Cortex of kidney (tissue), 1 donor: ENCODE measurements at places on chromosomes 1 and 21.

- no peak for DNase-seq
These were observed 1348.4 kb downstream of the NCAM2 start for GRCh38 chr21:22346576-22346975.

DNA sequence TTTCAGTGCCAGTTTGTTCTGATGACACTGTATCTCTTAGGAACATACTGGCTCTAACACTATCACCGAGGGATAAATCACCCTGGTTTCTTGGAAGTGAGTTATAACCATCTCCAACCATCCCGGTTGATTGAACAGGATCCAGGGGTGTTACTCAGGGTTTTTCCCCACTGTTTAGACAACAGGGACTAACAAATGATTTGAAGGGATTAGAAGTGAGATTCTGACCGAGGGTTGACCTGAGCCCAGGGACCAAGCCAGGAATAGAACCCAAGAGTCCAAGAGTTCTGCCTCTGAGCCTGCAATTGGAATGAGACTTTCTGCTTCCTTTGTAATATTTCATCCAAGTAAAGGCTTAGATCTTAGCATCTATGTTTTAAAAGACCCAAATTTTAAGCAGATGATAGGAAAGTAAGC lies 154.0 kb downstream of the DHRS3 start:
- DNase-seq: no peak

DNA sequence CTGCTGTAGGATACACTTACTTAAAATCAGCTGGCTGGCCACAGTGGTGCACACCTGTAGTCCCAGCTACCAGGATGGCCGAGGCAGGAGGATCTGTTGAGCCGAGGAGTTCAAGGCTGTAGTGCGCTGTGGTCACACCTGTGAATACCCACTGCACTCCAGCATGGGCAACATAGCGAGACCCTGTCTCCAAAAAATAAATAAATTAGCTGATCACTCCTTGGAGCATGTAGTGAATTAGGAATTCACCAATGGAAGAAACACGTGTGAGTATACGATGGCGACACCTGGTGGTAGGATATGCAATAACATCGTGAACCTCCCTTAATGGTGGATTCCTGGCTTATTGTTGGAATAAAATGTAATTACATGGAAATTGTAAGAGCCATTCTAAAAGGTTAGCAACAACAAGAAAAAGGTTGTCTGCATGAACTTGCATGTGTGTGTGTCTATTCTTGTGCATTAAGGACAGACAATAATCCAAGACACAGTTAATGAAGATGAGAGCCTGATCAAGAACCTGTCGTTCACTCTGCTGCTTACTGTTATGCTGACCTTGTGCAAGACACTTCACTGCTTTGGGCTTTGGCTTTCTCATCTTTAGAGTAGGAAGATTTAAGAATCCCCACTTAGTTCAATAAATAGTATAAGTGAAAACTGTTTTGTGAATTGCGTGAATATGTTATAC lies 38.6 kb upstream of the COX20 start:
- DNase-seq: no peak

DNA sequence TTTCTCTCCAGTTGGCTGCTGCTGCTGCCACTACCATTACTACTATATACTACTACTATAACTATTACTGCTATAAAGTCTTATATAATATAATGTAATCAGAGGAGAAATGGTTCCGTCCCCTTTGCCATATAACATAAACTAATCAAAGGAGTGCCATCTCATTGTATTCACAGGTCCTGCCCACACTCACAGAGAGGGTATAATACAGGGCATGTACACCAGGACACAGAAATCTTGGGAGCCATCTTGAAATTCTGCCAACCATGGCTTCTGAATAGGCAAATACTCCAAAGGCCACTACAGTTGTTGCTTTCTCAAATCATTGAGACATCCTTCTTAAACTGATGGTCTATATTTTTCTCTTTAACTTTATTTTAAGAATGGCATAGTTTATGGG lies 6.9 kb upstream of the ZRANB2 start:
- no peak for DNase-seq

GRCh38 chr21:33791073-33791472 lies 124.5 kb downstream of the ATP5PO start:
- no peak for DNase-seq

- no peak for DNase-seq
These were observed 138.0 kb downstream of the RERE start for GRCh38 chr1:8679395-8679800.

DNA sequence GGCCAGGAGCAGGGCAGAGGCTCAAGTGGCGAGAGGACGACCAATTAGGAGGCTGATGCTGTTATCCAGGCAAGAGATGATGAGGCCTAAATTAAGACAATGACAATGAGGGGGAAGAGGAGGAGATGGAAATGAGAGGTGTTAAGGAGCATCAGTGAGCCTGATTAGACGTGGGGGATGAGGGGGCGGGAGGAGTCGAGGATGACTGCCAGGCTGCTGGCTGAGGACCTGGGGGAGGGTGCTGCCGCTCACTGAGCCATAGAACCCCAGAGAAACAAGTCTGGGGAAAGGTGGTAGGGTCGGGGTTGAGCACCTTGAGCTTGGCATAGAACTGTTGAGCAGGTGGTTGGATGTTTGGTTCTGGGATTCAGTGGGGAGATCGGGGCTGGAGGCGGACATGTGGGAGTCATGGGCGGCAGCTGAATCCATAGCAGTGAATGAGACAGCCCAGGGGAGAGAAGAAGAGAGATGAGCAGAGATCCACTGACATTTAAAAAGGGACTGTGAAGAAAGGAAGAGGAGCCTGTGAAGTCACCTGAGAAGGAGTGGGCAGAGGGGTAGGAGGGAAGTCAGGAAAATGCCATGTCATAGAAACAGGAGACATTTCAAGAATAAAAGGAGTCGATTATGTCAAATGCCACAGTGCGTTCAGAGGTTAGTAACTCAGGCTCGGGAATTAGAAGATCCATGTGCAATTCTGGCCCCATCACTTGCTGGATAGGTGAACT lies 28.5 kb downstream of the DLGAP3 start:
- DNase-seq: no peak

DNA sequence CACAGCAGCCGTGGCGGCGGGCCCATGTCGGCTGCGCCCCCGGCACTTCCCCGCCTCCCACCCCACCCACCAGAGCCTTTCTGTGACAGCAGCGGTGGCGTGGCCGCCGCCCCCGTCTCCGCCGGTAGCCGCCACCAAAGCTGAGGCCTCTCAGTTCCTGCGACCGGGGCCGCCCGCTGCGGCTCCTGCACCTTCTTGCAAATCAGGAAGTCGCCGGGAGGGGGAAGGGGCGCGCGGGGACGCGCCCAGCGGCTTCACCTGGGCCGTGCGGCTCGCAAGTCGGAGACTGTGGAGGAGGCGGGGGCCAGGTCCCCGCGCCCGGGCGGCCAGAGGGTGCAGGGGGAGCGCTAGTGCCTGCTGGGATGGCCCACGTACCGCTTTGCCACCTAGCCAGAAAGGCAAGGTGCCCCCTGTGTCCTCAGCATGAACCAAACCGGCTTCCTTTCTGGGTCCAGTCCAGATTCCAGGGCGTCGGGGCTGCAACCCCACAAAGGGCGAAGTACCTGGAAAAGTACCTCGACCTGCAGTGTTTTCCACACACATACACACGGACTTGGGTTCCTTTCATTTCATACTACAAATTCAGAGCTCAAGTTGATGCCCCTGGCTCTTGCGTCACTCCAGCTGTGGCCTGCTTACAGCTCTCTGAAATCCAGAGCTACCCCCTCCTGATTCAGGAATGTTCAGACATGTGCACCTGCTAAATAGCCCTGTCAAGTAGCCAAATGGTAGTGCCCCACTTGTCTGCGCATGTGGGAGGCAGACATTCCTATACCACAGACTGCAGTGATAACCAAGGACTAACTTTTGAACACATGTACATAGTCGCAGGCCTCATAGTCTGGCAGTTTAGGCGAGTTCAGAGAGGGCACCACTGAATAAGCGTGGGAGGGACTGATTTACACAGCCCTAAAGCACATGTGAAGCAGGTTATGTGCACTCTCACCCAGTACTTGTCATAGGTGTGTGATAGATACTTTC lies at the start of gene DENND1B:
TSS of gene DENND1B (minus strand) at position 199 of the 981 bp plus-strand sequence. CDS start 325 bp downstream, outside the sequence.
- no peak for DNase-seq

- no peak for DNase-seq
These were observed 3.2 kb upstream of the SRRM1 start for GRCh38 chr1:24639881-24640280.

GRCh38 chr1:41856151-41856943 lies 62.4 kb downstream of the HIVEP3 start:
- no peak for DNase-seq

DNA sequence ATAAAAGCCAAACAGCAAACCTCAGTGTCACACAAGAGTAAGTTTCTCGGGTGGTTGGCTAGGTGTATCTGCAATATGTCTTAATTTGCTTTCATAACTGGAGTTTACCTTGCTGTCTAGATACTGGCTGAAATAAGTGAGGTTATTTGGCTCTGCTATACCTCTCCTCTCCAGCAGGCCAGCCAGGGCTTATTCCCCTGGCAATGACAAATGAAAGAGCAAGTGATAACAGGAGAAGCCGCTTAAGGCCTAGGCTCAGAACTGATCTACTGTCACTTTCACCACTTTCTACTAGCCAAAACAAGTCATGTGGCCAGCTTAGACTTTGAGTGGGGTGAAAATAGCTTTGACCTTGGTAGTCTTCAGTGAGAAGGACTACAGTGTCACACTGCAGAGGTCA lies 4.8 kb upstream of the RPE65 start:
- DNase-seq: no peak

DNA sequence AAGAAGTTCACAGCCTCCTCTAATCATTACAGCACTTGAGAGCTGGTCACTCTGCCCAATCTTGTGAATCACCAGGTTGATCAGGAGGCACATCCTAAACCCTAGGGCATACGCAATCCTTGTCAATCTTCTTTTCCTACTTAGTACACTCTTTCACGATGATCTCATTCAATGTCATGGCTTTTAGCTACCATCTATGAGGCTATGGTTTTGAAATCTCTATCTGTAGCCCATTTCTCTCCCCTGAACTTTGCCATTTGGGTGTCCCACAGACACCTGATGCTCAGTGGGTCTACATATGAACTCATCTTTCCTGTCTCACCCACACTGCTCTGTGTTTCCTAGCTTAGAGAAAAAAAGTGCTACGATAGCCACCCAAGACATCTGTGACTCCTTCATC lies 1.9 kb upstream of the MED18 start:
- DNase-seq: no peak

DNA sequence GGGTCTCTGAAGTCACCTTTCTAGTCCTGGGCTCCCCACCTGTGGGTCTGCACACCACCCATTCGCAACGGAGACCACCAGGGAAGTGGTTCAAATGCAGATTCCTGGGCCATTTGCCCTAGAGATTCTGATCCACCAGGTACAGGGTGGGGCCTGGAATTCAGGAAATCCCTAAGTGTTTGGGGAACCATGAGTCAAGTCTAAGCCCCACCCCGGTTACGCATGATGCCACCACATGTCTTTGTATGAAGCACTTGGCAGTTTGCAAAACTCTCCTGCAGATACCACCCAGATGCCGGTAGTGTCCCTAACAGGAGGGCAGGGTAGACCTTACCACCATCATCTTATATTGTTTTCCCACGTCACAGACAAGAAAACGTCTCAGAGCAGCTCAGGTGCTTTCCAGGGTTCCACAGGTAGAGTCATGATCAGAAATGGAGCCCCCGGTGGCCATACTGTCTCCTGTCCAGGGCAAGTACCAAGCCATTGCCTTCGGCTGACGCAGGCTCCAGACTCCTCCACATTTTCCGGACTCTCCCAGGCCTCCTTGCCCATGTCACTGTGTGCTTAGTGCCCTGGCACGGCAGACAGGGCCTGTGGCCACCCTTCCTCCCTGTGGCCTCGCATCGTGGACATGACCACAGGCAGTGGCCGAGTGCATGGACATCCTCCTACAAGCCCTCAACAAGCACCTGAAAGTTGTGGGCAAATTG lies 89.2 kb upstream of the TMEM51 start:
- no peak for DNase-seq

- DNase-seq: no peak
These were observed 19.7 kb downstream of the GNAI3 start for GRCh38 chr1:109567877-109568672.

DNA sequence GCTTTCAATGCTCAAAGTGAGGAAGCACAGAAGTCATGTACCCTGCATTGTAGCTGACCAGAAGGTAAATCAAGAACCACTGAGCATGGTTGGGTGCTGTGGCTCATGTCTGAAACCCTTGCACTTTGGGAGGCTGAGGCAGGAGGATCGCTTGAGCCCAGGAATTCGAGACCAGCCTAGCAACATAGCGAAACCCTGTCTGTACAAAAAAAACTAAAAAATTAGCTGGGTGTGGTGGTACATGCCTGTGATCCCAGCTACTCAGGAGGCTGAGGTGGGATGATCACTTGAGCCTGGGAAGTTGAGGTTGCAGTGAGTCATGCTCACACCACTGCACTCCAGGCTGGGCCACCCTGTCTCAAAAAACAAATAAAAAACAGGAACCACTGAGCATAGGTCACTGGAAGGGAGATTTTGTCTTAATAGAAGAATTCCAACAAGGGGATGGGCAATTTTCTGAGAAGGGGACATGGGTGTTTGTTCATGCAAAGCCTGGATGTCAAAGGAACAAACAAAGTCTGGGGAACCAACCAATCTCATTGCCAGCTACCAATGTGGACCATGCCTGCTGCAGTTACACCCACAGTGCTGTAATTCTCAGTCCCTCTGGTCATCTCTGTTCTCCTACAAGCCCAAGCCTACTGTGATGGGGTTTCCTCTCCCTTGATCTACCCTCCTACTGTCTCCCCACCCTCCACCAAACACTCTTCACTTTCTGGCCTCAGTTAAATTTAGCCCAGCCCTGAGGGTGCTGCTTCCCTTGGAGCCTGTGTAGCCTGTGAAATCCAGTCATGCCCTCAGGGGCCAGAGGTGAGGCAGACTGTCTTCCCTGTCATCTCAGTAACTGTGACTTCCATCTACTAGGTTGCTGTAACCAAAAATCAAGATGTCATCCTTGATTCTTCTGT lies 47.9 kb downstream of the ELF3 start:
- DNase-seq: no peak

DNA sequence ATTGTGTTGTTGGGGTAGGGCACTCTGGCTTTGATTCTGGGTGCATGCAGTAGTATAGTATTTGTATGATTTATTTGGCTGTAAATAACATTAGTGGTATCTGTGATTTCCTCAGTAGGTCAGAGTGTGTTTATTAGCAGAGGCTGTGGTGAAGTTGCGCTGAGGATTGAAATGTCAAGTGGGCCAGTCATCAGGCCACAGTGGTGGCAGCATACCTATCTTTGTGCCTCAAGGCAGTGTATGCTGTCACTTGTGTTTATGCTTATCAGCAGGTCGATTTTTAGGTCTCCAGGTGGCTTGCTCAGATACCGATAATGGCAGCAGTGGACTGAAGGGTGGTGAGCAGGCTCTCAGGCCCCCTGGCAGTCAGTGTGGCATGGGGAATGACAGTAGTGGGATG lies 11.3 kb downstream of the LY9 start:
- no peak for DNase-seq

- no peak for DNase-seq
These were observed 128.3 kb downstream of the TMEM53 start for GRCh38 chr1:44545961-44546360.

GRCh38 chr21:37845535-37845934 lies 70.7 kb downstream of the KCNJ6 start:
- no peak for DNase-seq
